Fibroblast of upper back skin (primary cell): ENCODE measurements at places on chromosomes 4 and X.
A peak's percentile ranks its signal among the peaks of the same experiment; 100 is the strongest.

- no peak for DNase-seq
Observed at GRCh38 chrX:21930986-21931385, 9.5 kb upstream of the SMS start.

GRCh38 chrX:12174358-12174757 lies 36.1 kb downstream of the FRMPD4 start:
- DNase-seq, result no peak

DNA sequence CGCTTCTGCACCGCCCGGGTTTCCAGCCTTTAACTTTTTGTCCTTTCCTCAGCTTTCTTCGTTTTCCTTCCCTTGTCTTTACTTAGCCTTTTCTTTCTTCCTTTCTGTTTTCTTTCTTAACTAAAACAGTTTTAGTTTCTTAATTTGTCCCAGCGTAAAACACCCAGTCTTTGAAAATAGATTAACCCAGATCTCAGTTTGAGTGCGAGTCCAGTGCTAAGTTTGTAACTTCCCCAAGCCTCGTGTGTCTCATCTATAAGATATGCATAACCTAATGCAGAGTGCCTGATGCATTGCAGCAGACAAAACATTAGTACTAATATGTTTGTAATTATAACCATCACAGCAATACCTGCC lies 460 bp upstream of the GEMIN8 start:
- DNase-seq, result peak; percentile 53

- no peak for DNase-seq
Observed at GRCh38 chr4:42531341-42532030, 125.4 kb downstream of the ATP8A1 start.

- DNase-seq, result no peak
Observed at GRCh38 chr4:149604827-149605226, 210.8 kb downstream of the IQCM start.

GRCh38 chr4:40306976-40307375 lies 28.2 kb upstream of the CHRNA9 start:
- DNase-seq, result no peak

- peak; percentile 60 for DNase-seq
Observed at GRCh38 chrX:101658661-101659491, 774 bp downstream of the ARMCX2 start.

GRCh38 chrX:57587607-57588006 lies 4.2 kb upstream of the ZXDB start:
- no peak for DNase-seq

DNA sequence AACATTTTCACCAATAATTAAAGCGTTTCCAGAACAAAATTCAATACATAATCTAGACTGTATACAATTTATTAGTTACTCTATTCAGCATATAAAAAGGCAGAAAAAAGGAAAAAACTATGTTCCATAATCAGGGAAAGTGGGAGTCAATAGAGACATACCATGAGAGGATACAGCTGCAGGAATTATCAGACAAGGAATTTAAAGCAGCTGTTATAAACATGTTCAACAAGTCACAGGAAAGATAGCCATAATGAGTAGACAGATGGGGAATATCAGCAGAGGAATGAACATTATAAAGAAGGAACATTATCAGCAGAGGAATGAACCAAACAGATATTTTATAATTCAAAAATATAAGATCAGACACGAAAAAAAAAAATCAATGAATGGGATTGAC lies 500.6 kb upstream of the RPS6KA3 start:
- DNase-seq, result no peak

DNA sequence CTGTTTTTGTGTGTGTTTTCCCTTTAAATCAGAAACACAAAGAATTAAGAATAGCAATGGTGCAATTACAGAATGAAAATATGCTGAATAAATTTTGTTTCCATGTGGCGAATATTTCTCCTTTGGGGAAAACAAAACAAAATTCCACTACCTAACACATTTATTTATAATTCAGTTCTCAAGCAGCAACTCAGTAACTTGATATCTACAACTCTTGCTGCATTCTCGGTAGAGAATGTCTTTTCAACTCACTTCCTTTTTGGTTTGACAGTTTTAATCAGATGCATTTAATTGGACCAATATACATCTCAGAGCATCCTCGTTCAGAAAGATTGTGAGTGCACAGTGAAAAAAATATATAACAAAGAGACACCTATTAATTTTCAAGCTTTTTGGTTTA lies 30.8 kb downstream of the ZNF827 start:
- no peak for DNase-seq

DNA sequence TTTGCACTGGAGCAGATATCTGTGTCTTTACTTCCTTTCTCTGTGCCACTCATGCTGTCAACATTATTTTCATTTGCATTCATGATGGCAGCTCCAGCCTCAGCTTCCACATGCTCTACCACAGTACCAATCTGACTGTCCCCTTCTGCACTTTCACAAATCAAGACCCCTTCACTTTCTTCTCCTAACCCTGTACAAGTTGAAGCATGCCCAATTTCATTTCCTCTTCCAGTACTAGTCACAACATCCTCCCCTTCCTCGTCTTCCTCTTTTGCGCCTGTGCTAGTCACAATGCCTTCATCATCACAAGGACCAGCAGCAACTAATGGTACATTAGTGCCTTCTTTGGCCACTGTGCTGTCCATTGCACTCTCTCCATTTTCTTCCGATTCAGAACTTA lies 26.5 kb downstream of the BOD1L1 start:
- DNase-seq, result no peak
